ACHN (cell line): ENCODE measurements at places on chromosomes 11 and 22.
A peak's percentile ranks its signal among the peaks of the same experiment; 100 is the strongest.

GRCh38 chr11:7442588-7443215 is 42.6 kb upstream of the OLFML1 start:
- DNase-seq = peak; percentile 45

- DNase-seq = no peak
These were observed 10.4 kb downstream of the ANO5 start for GRCh38 chr11:22203281-22203680.

DNA sequence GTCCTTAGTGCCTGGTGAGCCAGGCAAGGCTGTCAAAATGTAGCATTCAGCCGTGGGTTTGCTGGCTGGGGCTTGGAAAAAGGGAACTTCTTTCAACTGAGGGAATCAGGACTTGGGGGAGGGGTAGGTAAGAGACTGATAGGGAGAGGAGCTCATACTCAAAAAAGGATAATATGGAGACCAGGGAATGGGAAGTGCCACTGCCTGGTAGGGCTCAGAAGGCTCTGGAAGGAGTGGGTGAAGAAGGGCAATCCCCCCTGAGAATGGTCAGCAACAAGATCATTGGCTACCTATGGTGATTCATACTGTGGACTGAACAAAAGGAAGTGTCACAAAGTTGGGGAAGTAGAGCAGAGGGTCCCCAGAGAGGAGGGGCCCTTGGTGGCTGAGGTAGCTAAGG is 1.9 kb downstream of the CNGA4 start:
- DNase-seq = no peak

DNA sequence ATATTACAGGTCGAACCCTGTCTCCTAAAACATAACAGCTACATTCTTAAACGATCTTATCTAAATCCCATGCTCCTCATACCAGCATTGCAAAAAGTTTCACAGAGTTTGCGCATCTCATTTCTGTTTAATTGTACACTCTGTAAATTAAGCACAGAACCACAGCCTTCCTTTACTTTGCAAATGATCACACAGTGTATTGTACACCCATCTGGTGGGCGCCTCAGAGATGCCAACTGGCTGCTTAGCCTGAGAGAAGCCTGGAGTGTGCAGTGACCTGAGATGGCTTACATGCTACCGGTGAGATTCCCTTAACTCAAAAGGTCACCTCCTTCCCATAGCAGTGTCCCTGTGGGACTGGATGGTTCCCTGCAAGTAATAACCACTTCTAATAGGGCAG is 1077.3 kb downstream of the OPCML start:
- DNase-seq = no peak

DNA sequence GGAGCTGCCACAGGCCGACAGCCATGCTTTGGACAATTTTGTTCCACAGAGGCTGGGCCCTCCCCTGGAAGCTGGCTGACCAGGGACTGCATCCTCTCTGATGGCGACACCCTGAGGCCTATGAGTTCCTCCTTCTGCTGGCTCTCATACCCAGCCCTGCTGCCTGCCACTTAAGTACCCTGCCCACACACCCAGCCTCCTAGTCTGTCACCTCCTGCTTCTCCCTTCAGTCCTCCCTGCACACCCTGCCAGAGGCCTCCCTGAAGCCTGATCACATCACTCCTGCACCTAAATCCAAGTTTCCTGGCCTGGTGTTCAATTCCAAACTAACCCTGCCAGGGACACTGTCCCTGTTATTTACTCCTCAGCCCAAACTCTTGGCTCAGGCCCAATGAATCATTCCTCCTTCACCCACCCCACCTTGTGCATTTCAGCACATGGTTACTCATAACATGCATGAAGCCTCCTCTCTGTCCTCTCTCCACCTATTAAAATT is 136.7 kb upstream of the NECTIN1 start:
- DNase-seq = no peak
